Spinal cord (tissue), 10 donors: ENCODE measurements at places on chromosomes 13 and 19. TPM values are rescaled to one million over a fixed set of nuclear protein-coding genes. Genes with fewer than 3 reads are reported as not detected.

DNA sequence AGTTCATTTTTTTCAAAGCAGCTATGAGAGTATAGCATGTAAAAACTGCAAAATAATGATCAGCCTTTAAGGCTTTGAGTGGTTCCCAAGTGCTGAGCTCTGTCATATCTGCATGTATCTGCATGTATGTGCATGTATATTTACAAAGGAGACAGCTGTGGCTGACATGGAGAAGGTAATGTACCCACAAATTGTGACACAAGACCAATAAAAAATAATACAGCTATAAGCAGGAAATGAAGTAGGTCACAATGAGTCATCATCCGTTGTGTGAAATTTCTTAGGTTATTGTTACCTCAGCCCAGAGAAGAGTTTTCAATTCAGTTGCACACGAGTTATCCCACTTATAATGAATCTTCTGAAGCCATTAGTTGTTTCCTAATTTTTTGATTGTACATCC, 60.9 kb upstream of the MED4 start:
- DNase-seq, result no peak

GRCh38 chr13:37326334-37326733, 220.9 kb upstream of the CSNK1A1L start:
- DNase-seq, result no peak

GRCh38 chr13:48573213-48574007, 40.5 kb upstream of the RCBTB2 start:
- no peak for DNase-seq

- no peak for DNase-seq
These were observed 67.8 kb upstream of the SERTM1 start for GRCh38 chr13:36606060-36606459.

MBD3L2 gene
- not detected for total RNA-seq

PDX1 gene
- total RNA-seq, result not detected
